ENCODE measurements at places on chromosomes 3 and 15. TPM values are rescaled to one million over a fixed set of nuclear protein-coding genes. Genes with fewer than 3 reads are reported as not detected.
A peak's percentile ranks its signal among the peaks of the same experiment; 100 is the strongest.

DNA sequence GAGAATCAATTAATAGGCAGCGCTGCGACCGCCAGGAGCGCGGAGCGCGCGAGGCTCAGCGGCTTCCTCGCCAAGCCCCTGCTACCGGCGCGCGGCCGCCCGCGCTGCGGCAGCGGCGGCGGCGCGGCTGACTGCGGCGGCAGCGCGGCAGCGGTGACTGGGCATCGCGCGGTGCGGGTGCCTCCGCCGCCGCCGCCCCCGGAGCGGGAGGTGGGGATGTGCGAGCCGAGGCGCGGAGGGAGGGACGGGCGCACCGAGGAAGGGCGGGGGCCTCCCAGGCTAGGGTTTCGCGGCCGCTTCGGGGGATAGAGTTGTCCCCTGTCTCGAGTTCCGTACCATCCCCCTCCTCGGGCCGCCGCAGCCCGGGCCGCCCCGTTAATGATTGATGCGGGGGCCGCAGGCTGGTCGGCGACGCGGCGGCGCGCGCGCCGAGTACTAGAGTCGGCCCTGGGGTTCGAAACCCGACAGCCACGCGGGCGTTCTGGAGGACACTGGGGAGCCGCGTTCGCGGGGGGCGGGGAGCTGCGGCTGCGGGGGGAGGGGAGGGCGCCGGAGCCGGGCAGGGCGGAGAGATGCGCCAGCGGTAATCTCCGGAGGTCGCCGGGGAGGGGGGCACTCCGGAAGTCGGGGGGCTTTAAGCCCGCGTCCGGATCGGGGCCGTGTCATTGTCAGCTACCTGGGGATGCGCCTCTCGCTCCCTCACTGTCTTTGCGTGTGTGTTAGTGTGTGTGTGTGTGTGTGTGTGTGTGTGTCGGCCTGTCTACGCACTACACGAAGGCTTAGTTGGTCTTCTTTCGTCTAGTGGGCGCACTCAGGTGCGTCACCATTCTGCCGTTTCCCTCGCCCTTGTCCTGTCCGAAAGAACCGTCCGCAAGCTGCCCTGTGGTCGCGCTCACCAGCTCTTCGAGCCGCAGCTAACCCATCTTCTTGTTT, at the start of gene PAQR9:
Gene PAQR9, minus strand, starts transcription at position 159 of the 933 bp plus-strand sequence. CDS start 338 bp downstream, outside the sequence.
- DNase-seq = peak; percentile 40

- DNase-seq = no peak
Observed at GRCh38 chr3:13323822-13324221, 96.3 kb downstream of the NUP210 start.

- DNase-seq = peak; percentile 30
Observed at GRCh38 chr3:36540888-36541518, 160.7 kb downstream of the STAC start.

- DNase-seq = no peak
Observed at GRCh38 chr15:35098737-35099136, 13.6 kb upstream of the NANOGP8 start.

GRCh38 chr3:155178810-155179436, 98.8 kb downstream of the MME start:
- no peak for DNase-seq

DNA sequence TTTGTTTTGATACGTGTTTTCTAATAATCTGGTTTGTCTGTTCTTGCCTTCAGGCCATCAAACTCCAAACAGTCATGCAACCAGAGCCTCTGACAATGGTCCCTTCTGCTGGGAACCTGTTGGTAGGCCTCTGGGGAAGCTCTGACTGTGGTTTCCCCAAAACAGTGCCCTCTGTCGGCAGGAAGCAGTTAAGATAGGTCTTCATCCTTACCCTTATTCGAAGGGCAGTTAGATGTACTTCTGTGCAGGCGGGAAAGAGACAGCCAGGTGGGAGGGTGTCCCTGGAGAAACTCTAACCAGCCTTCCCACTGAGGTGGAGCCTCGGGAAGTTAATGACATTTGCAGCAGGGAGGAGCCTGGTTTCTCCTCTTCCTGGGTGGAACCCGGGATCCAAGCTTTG, 81.6 kb upstream of the CHMP2B start:
- peak; percentile 7 for DNase-seq

DNA sequence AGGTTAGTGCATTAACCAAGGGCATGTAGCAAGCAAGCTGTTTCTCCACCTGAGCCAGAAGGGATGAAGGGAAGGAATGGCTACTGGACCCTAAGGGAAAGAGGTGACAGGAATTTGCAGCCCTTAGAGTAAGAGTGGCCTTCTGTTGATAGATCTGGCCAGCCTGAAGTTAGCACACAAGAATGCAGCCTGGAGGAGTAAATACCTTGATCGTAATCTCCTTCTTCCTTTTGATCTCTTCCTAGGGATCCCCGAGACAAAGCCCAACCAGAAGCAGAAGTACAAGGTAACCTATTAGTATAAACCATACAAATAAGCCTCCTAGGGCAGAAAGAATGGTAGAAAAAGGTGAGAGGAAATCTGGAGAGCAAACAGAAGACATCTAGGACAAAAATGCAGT, 134.6 kb downstream of the ATP8B4 start:
- DNase-seq = no peak

GRCh38 chr3:22170370-22170769, 419.4 kb upstream of the ZNF385D start:
- no peak for DNase-seq

GRCh38 chr15:60795471-60795870, 316.5 kb upstream of the ICE2 start:
- no peak for DNase-seq

DNA sequence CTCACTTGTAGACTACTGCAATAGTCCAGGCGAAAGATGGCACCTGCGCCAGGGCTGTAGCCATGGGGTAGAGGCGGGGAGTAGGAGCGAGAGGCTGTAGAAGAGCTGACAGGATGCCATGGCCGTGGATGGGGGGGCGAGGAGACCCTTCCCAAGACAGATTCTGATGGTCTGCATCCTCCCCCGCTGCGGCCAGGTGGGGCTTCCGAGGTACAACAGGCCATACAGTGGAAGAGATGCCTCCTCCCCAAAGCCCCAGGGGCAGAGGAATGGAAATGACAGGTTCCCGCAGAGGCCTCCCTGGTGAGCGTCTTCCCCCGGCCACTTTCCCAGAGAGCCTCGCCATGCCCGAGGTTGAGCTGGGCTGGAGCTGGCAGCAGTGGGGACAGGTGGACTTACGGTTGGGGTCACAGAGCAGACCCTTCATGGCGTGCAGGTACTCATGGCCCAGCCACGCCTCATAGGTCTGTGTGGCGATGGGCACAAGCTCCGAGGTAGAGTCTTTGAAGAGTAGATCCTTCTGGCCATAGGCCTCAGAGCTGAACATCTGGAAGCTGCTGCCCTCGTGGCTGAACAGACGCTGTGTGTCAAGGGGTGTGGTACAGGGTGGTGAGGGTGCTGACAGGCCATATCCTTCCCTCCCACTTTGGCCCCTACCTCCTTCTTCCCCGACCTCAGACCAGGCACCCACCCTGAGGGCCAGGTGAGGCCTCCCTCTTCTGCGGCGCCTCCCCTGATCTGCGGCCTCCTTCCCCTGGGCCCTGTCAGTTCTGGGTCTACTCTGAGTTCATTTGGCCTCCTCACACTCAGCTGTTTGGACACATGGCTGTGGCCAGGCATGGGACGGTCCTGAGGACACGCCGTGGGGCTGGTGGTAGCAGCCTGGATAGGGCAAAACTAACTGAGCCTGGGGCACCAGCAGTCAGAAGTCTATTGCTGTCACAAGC, 13.6 kb downstream of the MELTF start:
- DNase-seq = no peak

GRCh38 chr3:74410276-74410941, 204.1 kb downstream of the CNTN3 start:
- no peak for DNase-seq

- peak; percentile 11 for DNase-seq
Observed at GRCh38 chr15:33810073-33810595, 158.2 kb upstream of the CHRM5 start.

- DNase-seq = no peak
Observed at GRCh38 chr15:99454107-99454809, 111.5 kb upstream of the MEF2A start.

- peak; percentile 18 for DNase-seq
Observed at GRCh38 chr3:139642996-139643395, 34.8 kb downstream of the NMNAT3 start.

DNA sequence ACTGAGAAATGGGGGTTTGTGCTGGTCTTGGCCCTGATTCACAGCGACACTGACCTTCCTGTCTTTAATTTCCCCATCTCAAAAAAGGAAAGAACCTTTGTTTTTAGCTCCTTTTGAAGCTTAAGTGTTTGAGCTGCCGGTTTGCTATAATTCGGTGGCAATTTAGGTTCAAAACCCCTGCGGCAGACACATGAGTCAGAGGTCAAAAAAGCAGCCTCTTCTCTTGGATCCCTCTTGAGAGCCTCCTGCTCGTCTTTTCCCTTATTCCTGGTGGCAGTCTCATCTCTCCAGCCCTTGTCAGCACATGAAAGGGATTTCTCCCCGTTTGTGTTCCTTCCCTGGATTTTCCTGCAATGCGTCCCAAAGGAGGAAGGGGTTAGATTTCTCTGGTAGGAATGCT, 64.5 kb downstream of the GRIP2 start:
- no peak for DNase-seq

- DNase-seq = peak; percentile 88
Observed at GRCh38 chr3:142209655-142210054, 15.7 kb downstream of the GK5 start.

DNA sequence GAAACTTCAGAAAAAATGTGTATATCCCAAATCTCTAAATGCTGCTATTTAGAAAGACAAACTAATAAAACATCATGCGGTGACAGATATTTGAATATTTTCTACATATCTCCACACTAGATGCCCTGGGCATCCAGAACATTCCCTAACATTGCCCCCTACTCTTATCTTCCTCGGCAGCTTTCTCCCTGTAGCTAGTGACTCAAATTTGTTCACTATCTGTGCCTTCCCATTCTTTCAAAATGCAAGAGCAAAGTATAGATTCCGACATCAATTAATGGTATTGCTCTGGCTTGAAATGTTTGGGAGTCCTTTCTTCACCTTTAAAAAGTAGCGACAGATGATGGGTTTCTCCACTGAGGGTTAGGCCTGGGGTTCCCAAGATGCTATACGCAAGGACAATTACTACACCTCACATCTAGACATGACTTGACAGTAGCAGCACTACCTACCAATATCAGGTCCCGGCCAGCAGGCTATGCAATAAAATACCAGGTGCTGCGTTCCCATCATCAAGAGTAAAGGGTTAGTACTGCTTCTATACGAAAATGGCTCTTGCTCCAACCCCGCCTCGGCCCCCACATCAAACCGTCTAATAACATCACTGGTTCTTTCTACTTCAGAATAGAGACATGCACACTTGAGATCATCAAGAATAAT, 631 bp downstream of the UBR1 start:
- peak; percentile 12 for DNase-seq

DNA sequence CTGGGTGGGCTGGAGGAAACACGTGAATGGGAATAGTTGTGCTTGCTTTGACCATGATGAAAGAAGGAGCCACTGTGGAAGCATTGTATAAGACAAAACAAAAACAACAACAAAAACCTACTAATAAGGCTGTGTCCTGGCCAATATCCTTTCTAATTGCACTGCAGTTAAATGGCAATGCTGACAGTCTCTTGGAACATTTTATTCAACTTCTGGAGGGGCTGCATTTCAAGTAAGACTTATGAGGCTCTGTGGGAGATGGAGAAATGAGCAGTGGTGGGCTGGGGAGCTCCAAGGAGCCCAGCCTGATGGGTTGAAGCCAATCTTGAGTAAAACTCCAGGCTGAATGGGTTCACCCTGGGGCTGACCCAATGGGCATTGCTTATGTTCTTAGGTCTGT, 99.8 kb upstream of the ROPN1 start:
- DNase-seq = no peak

- no peak for DNase-seq
Observed at GRCh38 chr15:56076640-56077039, 83.2 kb upstream of the NEDD4 start.

- no peak for DNase-seq
Observed at GRCh38 chr3:121739902-121740301, 9.6 kb downstream of the GOLGB1 start.

- DNase-seq = no peak
Observed at GRCh38 chr3:197706658-197707057, 30.0 kb downstream of the RUBCN start.

DNA sequence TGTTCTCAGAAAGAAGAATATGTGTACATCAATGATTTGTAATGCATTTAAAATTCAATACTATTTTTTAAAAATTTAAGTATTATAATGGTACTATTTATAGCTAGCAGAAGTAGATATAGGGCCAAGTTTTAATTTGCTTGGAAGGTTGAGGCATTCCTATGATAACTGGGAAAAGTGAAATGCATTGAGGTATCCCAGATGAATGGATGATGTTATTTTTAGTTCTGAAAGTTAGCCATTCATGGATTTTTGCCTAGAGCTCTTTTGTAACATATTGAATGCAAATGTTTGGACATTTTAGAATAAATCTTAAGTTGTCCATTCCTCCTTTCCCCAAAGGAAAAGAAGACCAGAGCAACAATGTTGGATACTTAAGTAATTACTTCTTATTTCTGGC, 47.6 kb downstream of the GAP43 start:
- DNase-seq = peak; percentile 56

GRCh38 chr3:183353421-183353820, 75.0 kb downstream of the MCF2L2 start:
- DNase-seq = no peak

DNA sequence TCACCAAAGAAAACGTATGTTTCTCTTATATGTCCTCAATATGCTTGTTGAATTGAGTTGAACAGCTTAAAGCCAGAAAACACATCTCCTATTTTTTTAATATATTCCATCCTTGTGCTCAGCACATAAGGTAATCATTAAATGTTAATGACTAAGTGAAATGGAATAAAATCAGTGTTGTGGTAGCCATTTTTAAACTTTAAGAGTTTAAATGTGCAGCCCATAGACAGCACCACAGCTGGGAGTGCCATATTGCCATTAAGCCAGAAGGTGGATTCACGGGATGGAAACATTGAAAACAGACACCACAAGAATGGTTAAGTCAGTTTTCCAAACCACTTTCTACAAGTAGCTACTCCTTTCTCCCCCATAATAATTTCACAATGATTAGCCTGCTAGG, 76.8 kb upstream of the C15orf61 start:
- no peak for DNase-seq

HACL1 gene
- total RNA-seq = 20.6 TPM

CASR gene
- total RNA-seq = not detected

GNAT1 gene
- total RNA-seq = not detected

ADGRG7 gene
- not detected for total RNA-seq

GOLGA8A gene
- total RNA-seq = 9.0 TPM

DAPK2 gene
- total RNA-seq = 14.4 TPM

LRRC3B gene
- not detected for total RNA-seq

REC114 gene
- total RNA-seq = not detected

SAMMSON gene
- under 0.01 TPM for total RNA-seq

CELF6 gene
- 0.17 TPM for total RNA-seq

SERINC4 gene
- total RNA-seq = under 0.01 TPM

SERPINI2 gene
- not detected for total RNA-seq

GNAI2 gene
- 238 TPM for total RNA-seq

CPNE4 gene
- not detected for total RNA-seq

SLC6A20 gene
- total RNA-seq = not detected

UTS2B gene
- total RNA-seq = 0.99 TPM
